ENCODE measurements at places on chromosomes 11 and 22. TPM values are rescaled to one million over a fixed set of nuclear protein-coding genes. Genes with fewer than 3 reads are reported as not detected.

DNA sequence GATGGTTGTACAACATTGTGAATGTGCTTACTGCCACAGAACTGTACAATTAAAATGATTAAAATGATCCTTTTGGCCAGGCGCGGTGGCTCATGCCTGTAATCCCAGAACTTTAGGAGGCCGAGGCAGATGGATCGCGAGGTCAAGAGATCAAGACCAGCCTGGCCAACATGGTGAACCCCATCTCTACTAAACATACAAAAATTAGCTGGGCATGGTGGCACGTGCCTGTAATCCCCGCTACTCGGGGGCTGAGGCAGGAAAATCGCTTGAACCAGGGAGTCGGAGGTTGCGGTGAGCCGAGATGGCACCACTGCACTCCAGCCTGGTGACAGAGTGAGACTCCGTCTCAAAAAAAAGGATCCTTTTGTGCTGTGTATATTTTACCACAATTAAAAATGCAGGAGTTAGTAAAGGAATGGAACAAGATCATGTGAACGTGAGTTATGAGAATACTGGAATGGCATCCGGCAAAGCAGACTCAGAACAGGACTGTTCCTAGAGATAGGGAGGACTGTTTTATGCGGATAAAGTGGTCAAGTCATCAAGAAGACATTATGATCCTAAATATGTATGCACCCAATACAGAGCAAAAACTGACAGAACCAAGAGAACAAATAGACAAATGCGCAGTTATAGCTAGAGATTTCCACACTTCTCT lies 58.0 kb upstream of the CLDN5 start:
- no peaks in the 10 kb centered on the region for H3K4me1 ChIP-seq
- DNase-seq: no peak
- no peak overlapping the region for H3K27ac ChIP-seq
- H3K27me3 ChIP-seq: peaks cover 3% of the 10 kb centered on the region

Gene MN1
- 3.5 TPM for total RNA-seq

GRCh38 chr22:38114484-38115398 lies 4.3 kb upstream of the BAIAP2L2 start:
- no peaks in the 10 kb centered on the region for H3K27me3 ChIP-seq
- H3K4me1 ChIP-seq: peaks cover 25% of the 10 kb centered on the region
- H3K36me3 ChIP-seq: no peaks in the 10 kb centered on the region
- peak; percentile 90 for DNase-seq
- no peak overlapping the region for H3K27ac ChIP-seq

GRCh38 chr22:28773461-28773867 lies 969 bp downstream of the CCDC117 start:
- no peak for DNase-seq
- peak overlapping the region; percentile 100 for H3K27ac ChIP-seq
- H3K4me1 ChIP-seq: peaks cover 15% of the 10 kb centered on the region
- no peaks in the 10 kb centered on the region for H3K36me3 ChIP-seq
- no peaks in the 10 kb centered on the region for H3K27me3 ChIP-seq

GRCh38 chr11:103995896-103996295 lies 40.5 kb upstream of the DDI1 start:
- H3K36me3 ChIP-seq: no peaks in the 10 kb centered on the region
- H3K27me3 ChIP-seq: no peaks in the 10 kb centered on the region
- DNase-seq: no peak
- no peaks in the 10 kb centered on the region for H3K4me1 ChIP-seq

GRCh38 chr22:43036282-43036829 lies 21.4 kb upstream of the PACSIN2 start:
- no peak for DNase-seq
- H3K4me3 ChIP-seq: no peak overlapping the region
- no peaks in the 10 kb centered on the region for H3K36me3 ChIP-seq
- peaks cover 9% of the 10 kb centered on the region for H3K4me1 ChIP-seq

- H3K27me3 ChIP-seq: no peaks in the 10 kb centered on the region
- no peaks in the 10 kb centered on the region for H3K4me1 ChIP-seq
- peak overlapping the region; percentile 43 for H3K27ac ChIP-seq
- no peak for DNase-seq
Measured at GRCh38 chr22:19892925-19893324, 38.3 kb upstream of the GNB1L start.

DNA sequence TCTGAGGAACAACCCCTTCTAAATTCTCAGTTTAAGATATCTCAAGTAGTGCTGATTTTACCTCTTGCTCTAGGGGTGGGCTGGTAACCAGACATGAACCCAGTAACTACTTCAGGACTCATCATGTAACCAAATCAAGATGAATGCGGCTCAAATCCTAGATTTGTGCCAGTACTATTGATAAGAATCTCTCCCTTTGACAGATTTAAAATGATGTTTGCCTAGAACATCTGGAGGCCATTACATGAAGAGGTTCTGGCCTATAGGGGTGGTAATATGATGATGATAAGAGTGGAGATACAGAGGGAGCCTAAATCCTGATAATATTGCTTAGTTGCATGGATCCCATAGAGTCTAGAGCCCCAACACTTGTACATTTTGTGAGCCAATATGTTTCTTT lies 672.6 kb upstream of the ANO5 start:
- no peak overlapping the region for H3K27ac ChIP-seq
- no peaks in the 10 kb centered on the region for H3K27me3 ChIP-seq
- no peaks in the 10 kb centered on the region for H3K4me1 ChIP-seq
- DNase-seq: no peak
- no peaks in the 10 kb centered on the region for H3K36me3 ChIP-seq
- H3K4me3 ChIP-seq: no peak overlapping the region

GRCh38 chr11:123475469-123475868 lies 45.4 kb downstream of the GRAMD1B start:
- no peaks in the 10 kb centered on the region for H3K4me1 ChIP-seq
- H3K27ac ChIP-seq: no peak overlapping the region
- no peaks in the 10 kb centered on the region for H3K36me3 ChIP-seq
- H3K4me3 ChIP-seq: no peak overlapping the region
- no peaks in the 10 kb centered on the region for H3K27me3 ChIP-seq
- no peak for DNase-seq

Gene RBX1
- 19.1 TPM for total RNA-seq

Gene MEI1
- not detected for total RNA-seq

- no peaks in the 10 kb centered on the region for H3K36me3 ChIP-seq
- peak overlapping the region; percentile 69 for H3K4me3 ChIP-seq
- peak; percentile 80 for DNase-seq
- H3K27me3 ChIP-seq: peaks cover 30% of the 10 kb centered on the region
Measured at GRCh38 chr11:13965337-13965736, 2.8 kb downstream of the SPON1 start.

Gene MAP4K2
- 369 TPM for total RNA-seq

GRCh38 chr11:74147199-74147929 lies 23.4 kb downstream of the C2CD3 start:
- no peaks in the 10 kb centered on the region for H3K4me1 ChIP-seq
- no peak for DNase-seq
- no peaks in the 10 kb centered on the region for H3K36me3 ChIP-seq
- no peaks in the 10 kb centered on the region for H3K27me3 ChIP-seq
- no peak overlapping the region for H3K4me3 ChIP-seq

Gene C11orf24
- total RNA-seq: 31.4 TPM

DNA sequence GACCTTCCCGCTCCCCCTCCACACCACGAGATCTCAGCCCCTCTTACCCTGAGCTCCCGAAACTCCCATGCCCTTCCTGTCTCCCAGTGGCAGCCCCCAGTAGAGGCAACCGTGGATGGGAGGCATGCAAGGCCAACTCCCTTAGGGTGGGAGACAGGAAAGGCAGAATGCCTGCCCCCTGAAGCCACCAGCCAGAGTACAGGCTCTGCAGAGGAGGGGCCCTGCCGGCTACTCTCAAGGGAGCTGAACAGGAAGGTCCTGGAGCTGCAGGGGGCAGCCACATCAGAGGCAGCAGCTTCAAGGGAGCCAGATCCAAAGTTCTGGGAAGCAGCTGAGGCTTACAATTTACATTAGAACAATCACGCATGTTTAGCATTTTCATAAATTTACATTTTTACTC lies 38.3 kb downstream of the PDE2A start:
- H3K27me3 ChIP-seq: peaks cover 6% of the 10 kb centered on the region
- H3K4me3 ChIP-seq: no peak overlapping the region
- no peak overlapping the region for H3K27ac ChIP-seq
- peaks cover 13% of the 10 kb centered on the region for H3K4me1 ChIP-seq
- no peak for DNase-seq

DNA sequence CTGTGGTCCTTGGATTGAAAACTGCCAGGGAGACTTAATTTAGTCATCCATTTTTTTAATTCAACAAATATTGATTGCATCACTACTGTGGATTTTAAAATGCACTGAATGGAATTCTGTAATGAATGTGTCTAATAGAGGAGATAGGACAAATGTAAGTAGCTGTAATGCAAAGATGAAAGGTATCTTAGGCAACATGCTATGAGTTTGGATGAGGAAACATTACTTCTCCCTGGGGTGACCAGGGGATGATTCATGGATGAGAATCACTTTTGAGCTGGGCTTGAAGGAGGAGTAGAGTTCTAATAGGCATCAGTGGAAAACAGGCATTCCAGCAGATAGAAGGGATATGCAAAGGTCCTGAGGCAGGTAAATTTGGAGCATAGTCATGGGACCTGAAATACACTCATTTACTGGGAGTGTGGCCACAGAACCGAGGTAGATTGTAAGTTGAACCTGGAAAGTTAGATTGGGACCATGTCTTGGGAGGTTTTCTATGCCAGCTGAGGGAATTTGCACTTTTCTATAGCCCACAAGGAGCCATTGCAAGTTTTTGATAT lies 43.4 kb downstream of the PKNOX2 start:
- H3K36me3 ChIP-seq: no peaks in the 10 kb centered on the region
- H3K27me3 ChIP-seq: no peaks in the 10 kb centered on the region
- no peak overlapping the region for H3K4me3 ChIP-seq
- DNase-seq: no peak
- H3K27ac ChIP-seq: no peak overlapping the region

DNA sequence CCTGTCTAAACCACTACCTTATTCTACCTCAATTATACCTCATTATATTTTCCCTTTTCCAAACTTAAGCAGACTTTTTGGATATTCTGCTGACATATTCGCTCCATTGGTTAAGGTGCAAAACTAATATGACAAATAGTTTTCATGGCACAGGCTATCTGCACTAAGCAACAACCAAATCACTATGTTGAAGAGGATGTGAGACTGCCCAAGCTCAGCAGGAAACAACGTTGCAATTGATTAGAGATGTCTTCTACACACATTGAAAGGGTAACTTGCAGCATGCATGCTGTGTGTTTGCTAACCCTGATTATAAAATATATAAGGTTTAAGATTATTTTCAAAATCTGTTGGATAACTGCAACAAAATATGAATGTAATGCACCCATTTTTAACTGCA lies 61.6 kb downstream of the STK33 start:
- no peak overlapping the region for H3K27ac ChIP-seq
- H3K4me3 ChIP-seq: no peak overlapping the region

Gene GGTLC2
- not detected for total RNA-seq

- H3K4me3 ChIP-seq: no peak overlapping the region
- H3K27me3 ChIP-seq: no peaks in the 10 kb centered on the region
- no peaks in the 10 kb centered on the region for H3K4me1 ChIP-seq
- no peak for DNase-seq
- no peak overlapping the region for H3K27ac ChIP-seq
Measured at GRCh38 chr11:74203966-74204365, 32.9 kb downstream of the PPME1 start.

DNA sequence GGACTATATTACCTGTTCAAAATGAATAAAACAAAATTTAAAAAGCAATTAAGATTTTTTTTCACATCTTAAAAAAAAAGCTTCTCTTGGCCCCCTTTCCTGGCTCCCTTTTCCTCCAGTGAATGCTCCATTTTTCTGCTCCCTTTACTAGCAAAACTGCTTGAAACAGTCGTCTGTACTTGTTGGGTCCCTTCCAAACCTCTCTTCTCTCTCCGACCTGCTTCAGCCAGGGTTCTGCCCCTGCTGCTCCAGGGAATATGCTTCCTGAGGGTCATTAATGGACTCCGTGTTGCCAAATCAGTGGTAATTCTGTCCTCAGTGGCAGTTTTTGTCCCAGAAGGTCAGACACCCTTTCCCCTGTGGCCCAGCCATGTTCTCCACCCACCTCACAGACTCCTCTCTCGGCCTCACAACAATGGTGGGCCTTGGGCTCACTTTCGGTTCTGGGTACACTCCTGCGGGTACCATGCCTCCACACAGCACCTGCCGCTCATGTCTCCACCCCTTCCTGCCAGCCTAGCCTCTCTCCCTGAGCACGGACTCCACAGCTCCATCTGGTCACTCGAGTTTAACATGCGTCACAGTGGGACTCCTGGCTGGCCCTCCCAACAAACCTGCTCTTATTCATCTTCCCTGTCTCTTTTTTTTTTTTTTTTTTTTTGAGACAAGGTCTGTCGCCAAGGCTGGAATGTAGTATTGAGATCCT lies 7.8 kb upstream of the POLR3H start:
- H3K4me1 ChIP-seq: peaks cover 4% of the 10 kb centered on the region
- H3K4me3 ChIP-seq: no peak overlapping the region
- DNase-seq: no peak
- no peaks in the 10 kb centered on the region for H3K36me3 ChIP-seq
- H3K27me3 ChIP-seq: no peaks in the 10 kb centered on the region
